ENCODE measurements at places on chromosomes 4 and X.

DNA sequence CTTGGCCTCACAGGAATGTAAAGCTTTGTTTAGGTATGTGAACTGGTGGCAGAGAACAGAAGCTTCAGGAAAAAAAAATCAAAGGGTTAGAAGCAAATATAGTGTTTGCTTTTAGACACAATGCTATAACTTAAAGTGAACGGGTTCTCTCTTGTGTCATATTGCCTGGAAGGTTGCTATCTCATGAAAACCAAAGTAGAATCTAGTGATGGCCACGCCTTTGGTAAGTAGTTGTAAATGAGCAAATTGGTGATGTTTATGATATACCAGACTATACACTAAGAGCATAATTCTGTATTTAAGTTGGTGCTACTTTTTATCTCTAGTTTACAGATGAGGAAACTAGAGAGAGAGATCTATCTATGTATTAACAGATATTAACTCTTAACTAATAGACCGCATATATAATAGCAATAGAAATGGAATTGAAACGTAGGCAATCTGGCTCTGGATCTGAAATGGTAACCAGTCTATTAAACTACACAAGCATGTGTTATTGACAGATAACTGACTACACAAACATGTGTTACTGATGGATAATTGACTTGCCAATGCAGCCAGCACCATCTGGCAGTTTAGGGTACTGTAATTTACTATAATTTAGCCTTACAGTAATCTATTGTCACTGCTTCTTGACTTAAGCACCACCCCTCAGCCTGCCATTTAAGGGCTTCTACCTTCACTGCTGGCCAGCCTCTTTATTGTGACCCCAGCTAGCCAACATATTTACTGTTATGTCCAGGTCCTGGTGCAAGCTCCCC, 40.8 kb downstream of the HCCS start:
- no peak for DNase-seq

- DNase-seq = no peak
Observed at GRCh38 chr4:105470766-105471165, 3.1 kb downstream of the PPA2 start.

DNA sequence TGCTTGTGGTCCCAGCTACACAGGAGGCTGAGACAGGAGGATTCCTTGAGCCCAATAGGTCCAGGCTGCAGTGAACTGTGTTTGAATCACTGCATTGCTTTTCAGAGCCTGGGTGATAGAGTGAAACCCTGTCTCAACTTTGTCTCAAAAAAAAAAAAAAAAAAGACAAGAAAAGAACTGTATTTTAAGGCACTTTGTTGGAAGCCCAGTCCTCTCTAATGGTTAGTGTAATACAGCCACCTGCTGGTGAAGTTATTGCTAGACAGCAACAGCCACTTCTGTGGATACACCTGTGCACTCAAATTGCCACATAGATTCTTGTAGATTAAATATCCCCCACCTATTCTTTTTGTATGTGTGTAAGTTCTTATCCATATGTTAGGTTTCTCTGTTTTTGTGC, 10.1 kb upstream of the FGG start:
- DNase-seq = no peak

- DNase-seq = no peak
Observed at GRCh38 chr4:152992027-152992426, 55.9 kb downstream of the FHDC1 start.

DNA sequence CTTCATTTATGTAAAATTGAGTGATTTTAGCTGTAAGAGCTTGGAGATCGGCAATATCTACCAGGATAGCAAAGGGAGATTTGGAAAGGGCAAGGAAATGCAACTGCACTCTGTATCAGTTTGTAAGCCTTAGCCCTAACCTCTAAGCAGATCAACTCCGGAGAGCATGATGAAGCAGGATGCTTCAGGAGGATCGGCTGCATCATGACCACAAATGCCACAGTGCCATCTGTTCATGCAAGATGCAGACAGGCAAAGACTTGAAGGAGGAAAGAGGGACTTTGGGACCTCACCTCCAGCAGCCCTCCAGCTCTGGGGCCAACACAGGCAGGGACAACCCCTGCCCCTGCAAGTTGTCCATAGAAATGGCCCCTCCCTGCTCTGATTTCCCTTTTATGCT, 377.6 kb upstream of the GATB start:
- no peak for DNase-seq

DNA sequence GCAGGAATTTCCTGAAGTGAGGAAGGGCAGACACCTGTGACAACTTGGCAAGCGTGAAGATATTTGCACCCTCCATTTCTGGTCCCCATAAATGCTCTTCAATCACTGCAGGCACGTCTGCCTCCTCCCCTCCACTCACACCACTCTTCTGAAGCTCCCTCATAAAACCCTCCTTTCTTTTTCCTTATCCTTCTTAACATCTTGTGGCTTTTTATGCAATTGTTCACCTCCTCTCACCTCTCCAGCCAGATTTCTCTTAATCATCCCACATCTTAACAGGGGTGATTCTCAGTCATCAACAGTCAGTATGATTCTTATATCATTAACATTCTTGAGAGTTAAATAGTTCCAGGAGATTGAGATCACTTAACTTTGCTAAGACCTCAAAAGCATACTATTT, 277.4 kb downstream of the SPRY1 start:
- no peak for DNase-seq

DNA sequence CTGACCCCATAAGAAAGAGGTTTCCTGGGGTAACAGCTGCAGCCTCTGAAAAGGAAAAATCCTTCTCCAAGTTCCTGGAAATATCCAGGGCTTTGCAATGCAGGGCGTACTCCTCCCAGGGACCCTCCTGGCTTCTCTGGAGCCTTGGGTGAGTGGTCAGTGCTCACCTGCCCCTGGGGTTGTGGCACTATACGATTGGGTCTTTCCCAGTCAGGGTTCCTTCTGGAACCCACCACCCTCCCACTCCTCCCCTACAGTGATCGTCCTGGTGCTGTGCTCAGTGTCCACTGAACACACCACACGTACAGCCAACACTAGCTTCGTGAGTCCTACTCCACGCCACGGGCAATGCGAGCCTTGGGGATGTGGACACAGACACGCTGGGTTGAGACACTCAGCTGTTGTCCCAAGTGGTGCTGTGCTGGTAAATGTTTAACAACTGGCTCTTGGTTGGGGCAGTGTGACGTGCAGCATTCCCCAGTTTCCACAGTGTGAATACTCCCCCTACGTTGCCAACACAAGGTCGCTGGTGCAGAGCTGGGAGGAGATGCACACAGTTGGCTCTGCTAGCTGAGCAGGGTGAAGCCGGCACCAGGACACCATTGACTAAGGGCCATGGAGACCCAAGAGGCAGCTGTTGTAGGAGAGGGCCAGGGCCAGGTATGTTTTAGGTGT, 65.4 kb downstream of the HTRA3 start:
- DNase-seq = no peak

Measured in vagina (tissue), 2 donors.